ENCODE measurements at places on chromosomes 3 and 15. TPM values are rescaled to one million over a fixed set of nuclear protein-coding genes. Genes with fewer than 3 reads are reported as not detected.

The NOX5 gene
- total RNA-seq, result 0.07 TPM

The LPCAT4 gene
- 13.6 TPM for total RNA-seq

The GOLGA8M gene
- total RNA-seq, result not detected

The SERINC4 gene
- not detected for total RNA-seq

The ARID3B gene
- total RNA-seq, result 4.1 TPM

The AEN gene
- total RNA-seq, result 60.6 TPM

The RNF13 gene
- 50.4 TPM for total RNA-seq
